Stimulated activated CD4-positive, alpha-beta T cell treated with anti-CD3 and anti-CD28 coated beads, Interleukin-4, amount 100 ng/mL, for 24 hours (primary cell): ENCODE measurements at places on chromosomes 16 and 17.

DNA sequence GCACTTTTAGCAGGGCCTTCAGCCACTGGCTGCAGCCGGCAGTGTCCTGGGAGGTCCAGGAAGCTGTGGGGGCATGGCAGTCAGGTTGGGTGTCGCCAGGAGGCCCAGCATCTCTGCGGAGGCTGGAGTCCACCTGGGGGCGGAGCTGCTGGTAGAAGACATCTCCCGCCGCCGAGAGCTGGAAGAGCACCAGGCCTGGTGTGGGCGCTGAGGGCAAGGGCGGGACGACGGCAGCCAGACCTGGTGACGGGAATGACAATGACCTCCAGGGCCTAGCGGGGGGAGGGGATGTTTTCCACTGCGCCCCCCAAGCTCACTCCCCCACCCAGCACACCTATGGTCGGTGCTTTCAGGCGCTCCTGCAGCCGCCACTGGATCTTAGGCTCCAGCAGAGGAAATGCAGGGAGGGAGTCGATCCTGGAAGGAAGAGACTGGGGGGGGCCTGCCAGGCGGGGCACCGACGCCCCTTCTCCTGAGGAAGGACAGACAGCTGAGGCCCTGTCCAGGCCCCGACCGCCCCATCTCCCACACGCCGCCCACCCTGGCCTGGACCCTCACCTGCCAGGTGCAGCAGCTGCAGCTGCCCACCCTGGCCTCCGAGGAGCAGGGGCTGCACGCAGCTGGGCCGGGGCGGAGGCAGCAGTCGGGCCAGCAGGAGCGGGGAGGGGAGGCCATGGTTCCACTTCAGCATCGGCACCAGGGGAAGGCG, 7.1 kb downstream of the TAF1C start:
- no peak for DNase-seq

DNA sequence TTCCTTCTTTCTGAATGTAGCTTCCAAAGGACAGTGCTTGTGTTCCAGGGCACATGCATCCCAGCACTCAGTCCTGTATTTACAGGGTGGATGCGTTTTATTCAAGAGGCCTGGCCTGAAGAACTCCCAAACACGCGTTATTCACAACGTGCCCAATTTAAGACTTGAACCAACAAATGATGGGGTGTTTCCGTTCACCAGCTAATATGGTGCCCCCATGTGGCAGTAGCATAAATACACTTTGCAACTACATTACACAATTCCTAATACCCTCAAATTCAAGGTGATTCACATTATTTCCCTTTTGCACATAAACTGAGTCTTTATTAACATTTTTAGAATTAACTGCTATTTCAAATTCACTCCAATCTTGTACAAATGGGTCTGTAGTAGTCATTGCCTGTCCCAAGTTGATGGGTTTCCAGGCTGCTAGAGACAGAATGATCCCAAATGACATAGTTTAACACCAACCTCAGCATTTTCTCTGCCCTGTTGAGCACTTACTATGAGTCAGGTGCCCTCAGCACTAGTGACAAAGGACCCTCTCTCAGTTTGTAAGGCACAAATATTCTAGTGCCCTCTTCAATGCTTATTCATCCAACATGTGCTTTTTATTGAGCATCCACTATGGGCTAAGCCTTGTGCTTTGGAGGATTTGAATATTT, 26.9 kb downstream of the HSD17B2 start:
- DNase-seq = no peak

DNA sequence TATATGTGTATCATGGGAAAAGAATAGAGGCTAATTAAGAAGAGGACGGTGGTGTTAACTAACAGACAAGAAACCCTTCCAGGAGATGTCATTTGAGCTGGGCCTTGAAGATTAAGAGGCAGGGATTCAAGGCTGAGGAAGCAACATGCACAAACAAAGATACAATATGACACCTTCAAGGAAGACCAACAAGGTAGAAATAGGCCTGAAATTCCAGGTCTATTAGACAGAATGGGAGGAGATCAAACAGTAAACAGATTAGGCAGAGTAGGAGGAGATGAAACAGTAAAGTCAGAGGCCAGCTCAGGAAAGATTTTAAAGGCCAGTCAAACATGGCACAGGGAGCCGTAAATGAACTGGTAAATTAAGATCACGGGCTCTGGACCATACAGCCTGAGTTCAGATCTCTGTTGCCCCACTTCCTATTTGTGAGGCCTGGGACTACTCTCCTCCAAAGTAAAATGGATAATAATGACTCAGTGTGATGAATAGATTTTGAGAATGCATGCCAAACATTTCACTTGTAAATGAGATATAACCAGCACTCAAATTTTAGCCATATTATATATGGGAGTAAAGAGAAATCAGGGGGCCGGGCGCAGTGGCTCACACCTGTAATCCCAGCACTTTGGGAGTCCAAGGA, 38.9 kb downstream of the USP31 start:
- no peak for DNase-seq

GRCh38 chr17:7211491-7212273, 8.0 kb downstream of the DLG4 start:
- DNase-seq = no peak

DNA sequence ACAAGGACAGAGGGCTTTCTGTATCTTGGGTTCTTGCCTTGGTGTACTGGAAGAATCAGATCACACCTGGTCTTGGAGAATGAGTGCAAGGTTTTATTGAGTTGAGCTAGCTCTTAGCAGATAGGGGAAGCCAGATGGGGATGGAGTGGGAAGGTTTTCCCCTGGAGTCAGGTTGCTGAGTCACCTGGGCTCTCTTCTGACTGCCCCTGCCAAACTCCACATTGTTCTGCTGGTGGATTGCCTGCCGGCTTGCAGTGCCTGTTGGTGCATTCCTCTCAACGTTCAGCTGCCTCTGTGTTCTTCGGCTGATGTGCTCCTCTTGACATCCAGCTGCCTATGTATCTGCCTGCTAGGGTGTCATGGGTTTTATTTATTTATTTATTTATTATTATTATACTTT, 1431.1 kb downstream of the CDH8 start:
- no peak for DNase-seq

DNA sequence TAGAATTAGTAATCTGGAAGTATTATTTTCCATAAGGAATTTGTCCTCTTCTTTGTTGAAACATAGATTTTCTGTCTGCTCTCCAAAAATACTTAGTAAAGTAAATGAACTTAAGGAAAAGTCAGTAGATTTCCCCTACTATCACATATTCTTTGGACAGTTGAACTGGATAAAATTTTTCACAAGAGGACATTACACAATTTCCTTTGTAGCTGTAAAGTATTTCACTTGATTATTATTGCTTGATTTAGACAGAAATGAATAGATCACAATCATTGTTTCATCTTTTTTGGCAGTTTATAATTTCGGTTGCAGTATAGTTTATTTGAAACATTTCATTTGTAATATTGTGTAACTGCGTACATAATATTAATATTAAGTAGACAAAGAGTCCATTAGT, 12.5 kb downstream of the CYB5B start:
- no peak for DNase-seq

DNA sequence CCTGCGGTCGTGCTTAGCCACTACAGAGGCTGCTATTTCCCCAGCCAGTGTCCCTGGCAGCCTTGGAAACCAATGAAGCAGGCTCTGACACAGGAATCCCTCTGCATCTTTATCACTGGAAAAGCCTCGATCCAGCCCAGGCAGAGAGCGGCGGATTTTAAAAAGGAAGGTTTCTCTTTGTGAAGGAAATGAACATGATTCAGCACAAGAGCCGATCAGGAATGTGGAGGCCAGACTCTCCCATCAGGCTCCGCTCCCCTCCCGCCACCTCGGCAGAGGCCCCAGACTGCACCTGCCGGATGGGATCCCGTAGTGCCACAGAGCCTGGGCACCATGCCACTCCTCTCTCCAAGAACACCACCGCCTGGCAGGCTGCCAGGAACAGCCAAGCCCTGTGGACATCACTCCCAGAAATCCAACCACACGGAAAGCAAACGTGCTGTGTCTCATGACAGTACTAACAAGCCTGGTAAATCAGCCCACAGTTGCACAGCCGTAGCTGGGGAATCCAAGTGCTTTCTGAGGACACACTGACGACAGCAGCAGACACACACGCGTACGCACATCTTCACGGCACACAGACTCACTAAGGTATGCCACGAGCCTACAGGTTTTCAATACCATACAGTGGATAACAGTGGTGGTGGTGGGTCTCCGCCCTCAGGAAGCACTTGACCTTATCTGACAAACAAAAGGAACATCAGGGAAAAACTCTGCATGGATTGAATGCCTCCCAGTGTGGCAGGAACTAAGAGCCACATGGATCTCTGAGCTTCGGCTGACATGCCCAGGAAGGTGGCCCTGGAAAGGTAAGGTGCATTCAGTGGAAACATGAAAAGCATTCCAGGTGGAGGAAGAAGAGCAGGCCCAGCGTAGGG, 5.4 kb downstream of the LRRC75A start:
- DNase-seq = no peak

GRCh38 chr17:40422990-40423633, 5.4 kb upstream of the TOP2A start:
- no peak for DNase-seq

DNA sequence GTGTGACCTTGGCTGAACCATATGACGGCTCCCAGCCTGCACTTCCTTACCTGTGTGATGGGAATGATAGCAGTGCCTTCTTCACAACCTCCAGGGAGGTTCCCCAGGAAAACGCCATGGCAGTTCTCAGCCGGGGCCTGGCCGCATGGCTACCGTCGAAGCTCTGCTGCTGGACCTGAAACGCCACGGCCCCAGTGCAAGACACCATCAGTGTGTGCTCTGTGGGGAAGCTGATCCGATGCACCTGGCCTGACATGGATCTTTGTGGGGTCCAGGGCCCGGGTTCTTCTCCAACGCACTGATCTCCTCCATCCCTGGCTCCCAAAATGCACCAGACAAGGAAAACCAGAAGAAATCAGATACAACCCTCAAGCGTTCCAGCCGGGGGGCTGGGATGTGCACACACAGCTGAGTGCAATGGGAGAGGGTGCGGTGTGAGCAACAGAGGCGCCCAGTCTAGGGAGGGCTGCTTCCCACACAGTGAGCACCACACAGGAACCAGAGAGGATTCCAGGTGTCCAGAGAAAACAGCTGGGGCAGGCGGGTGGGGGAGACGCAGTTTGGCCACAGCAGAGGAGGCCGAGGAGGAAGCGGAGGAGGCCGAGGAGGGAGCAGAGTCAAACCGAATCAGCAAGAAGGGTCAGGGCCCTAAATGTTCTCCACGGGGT, 54.3 kb upstream of the ZNF469 start:
- no peak for DNase-seq

DNA sequence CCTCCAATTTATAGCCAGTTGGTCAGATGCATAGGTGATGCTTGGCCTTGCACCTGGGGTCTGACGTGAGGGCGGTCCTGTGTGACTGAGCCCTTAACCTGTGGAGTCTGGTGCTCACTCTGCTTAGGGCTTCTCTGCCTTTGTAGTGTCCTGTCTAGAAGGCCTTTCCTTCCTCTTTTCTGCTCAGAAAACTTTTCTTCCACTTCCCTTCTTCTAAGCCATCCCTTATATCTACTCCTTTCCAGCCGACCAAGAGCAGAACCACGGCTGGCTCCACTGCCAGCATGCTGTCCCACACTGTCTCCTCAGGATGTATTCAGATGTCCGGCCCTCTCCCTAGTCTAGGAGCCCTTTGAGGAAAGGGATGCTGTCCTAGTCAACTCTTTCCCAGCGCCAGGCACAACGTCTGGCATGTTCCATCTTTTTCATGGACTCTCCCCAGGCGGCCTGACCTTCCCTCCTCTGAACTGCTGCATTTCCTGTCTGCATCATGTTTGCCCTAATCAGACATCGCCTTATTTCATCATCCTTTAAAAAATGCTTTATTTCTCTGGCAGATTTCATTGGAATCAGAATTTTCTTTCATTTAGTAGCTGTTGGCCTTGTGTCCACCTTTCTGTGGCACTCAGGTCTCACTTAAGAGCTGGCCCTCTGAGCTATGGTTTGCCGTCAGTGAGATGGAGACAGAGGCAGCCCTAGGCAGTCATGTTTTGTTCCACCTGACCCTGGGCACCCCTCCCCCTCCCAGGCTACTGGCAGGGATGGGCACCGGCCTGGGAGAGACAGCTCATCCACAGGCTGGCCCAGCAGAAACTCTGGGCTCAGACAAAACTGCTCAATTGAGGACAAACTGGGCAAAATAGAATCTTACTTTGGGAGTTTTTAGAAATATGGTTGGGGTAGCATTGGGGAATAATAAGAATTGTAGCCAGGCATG, 15.5 kb upstream of the BRCA1 start:
- no peak for DNase-seq

DNA sequence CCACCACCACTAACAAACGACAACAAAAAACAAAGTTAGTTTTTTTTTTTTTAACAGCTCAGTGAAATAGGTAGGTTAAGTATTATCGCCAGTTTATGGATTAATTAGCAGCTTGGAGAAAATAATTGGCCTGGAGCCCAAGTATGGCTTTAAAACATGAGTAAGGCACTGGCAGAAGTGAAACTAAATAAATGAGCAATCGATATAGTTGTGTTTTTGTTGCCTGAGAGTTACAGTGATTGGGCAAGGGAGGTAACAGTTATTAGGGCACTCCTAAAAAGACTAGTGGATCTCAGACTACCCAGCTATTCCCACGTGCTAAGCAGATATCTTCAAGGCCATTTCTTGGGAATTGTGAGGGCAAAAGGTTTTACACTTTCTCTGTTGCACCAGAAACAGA, 2.4 kb downstream of the MLKL start:
- DNase-seq = no peak

DNA sequence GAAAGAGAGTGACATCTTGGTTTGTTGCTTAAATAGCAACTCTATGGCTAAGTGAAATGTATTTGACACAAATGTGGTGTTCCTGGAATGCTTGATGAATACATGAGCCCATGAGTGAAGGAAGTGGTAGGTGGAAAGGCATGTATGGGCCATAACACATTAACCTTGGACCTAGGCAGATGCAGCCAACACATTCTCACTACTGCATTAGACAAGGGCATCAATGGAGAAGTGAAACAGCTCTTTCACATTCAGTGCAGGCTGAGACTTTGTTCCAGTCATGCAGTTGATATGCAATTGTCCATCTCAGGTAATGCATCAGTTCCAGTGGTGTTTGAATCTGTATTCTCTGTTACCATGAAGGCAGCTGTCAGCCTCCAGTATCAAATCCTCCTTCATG, 133.6 kb downstream of the HS3ST3B1 start:
- no peak for DNase-seq

GRCh38 chr16:54974367-54974766, 43.7 kb downstream of the IRX5 start:
- no peak for DNase-seq

DNA sequence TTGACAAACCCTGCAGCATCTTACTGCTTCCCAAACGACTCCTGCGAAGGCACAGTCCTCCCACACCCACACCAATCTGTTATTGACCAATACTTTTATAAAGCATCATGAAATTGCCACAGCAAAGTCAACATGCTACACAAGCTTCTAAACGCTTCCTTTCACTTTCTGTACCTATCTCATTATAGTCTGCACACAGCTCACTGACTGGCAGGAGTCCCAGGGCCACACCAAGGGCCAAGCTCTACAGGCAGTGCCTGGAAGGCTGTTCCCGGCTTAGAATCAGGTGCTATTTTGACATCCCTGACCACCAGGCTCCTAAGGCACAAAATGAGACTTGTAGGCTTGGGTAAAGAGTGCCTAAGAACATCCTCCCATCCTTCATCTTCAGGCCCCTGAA, 39.5 kb downstream of the USP7 start:
- DNase-seq = no peak
